Neural progenitor cell (in vitro differentiated cells): ENCODE measurements at places on chromosomes 3 and 15. TPM values are rescaled to one million over a fixed set of nuclear protein-coding genes. Genes with fewer than 3 reads are reported as not detected.
A peak's percentile ranks its signal among the peaks of the same experiment; 100 is the strongest.

DNA sequence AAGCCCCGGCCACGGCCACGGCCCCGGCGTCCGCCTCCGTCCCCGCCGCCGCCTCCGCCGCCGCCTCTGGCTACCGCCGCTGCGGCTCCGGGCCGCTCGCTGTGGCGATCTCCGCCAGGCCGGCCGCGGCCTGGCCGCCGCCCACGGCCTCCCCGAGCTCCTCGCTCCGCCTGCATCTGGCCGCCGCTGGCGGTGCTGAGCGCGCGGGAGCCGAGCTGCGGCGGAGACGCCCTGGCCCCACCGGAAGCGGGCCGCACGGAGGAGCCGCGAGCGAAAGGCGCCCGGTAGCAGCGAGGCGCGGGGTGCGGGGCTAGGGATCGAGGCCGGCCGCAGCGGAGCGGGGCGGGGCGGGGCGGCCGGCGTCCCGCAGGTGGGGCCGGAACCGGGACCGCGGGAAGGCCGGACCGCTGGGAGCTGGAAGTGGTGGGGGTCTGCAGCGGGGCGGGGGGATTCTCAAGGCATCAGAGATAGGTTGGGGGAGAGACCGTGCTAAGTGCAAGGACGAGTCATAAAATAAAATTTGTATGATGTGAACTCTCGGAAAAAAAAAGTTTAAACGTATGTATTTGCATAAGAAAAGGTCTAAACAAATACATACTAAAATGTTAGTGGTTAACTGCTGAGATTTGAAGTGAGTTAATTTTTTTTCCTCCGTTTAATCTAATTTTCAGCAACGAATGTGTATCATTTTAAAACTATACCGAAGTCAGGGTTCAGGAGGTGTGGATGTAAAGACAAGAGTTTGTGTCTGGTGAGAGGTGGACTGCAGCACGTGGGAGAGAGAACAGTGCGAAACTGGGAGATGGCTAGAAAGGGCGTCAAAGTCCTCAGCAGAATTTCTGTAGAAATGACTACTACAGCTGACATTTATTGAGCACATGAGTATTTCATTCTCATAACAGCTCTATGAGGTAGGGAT lies at the start of gene AVEN:
Gene AVEN (minus strand): TSS at position 334 of the 919 bp plus-strand sequence. CDS start 158 bp downstream, at position 176.
- peaks cover 15% of the 10 kb centered on the region for H3K27me3 ChIP-seq
- peak; percentile 84 for DNase-seq
- peak within 1 kb of the TSS; percentile 95 for H3K27ac ChIP-seq
- H3K4me3 ChIP-seq, result peak within 1 kb of the TSS; percentile 83
- no peaks in the 10 kb centered on the region for H3K36me3 ChIP-seq
- peaks cover 9% of the 10 kb centered on the region for H3K4me1 ChIP-seq

DNA sequence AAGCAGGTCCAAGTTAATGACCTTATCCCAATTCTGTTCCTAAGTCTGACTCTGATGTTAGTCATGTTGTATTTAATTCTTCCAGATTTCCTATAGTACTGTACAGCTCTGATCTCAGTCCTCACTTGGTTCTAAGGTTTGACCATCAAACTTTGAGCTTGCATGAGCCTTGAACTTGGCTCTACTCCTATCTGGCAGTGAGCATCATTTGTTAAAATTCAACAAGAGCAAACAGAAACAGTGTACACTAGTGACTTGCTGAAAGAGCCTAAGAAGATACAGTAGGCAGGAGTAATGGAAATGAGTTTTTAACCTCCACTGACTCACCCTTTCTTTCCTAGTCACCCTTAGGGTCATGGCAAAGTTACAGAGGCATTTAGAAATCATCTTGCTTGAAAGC lies 451.1 kb upstream of the TPRG1 start:
- DNase-seq, result no peak
- no peaks in the 10 kb centered on the region for H3K4me1 ChIP-seq
- no peak overlapping the region for H3K4me3 ChIP-seq
- H3K36me3 ChIP-seq, result no peaks in the 10 kb centered on the region
- H3K27ac ChIP-seq, result no peak overlapping the region

ASB14 gene
- not detected in 2 replicates for total RNA-seq

DNA sequence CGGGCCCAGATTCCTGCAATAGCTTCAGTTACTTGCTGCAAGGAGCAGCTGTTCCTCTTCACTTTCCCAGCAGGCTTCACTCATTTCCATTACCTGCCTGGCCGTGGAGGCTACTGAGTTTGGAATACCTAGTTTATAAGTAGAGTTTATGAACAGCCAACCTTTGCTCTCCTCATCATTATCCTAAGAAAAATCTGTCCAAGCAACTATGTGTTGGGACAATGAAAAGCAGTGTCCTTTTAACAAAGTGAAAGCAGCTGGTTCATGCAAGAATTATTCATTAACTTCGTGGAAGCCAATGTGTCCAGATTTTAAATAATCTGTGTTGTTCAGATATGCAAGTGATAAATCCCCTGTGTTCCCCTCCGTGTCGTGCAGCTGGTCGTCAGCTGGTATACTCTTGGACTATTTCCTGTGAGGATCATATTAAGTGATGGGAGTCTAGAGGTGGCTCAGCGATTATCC lies 39.3 kb upstream of the SSR3 start:
- no peak overlapping the region for H3K4me3 ChIP-seq
- peaks cover 16% of the 10 kb centered on the region for H3K4me1 ChIP-seq
- no peak for DNase-seq
- no peaks in the 10 kb centered on the region for H3K36me3 ChIP-seq

DNA sequence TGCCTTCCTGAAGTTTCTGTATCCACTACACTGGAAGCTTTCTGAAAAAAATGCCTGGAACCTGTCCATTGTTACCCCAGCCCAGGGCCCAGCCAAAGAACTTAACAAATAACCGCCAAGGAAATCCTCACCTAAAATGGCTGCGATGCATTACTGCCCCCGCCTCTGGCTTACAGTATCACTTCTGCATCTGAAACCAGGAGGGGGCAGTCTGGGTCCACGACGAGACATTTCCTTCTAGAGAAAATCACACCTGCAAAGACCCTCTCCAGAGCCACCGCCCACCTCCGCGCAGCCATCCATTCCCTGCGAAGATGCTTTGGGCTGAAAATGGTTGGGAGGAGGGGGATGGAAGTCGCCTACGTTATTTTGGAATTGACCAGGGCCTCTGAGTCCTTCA lies 22.4 kb upstream of the CELF6 start:
- H3K27ac ChIP-seq, result no peak overlapping the region
- no peaks in the 10 kb centered on the region for H3K36me3 ChIP-seq
- no peaks in the 10 kb centered on the region for H3K4me1 ChIP-seq

DNA sequence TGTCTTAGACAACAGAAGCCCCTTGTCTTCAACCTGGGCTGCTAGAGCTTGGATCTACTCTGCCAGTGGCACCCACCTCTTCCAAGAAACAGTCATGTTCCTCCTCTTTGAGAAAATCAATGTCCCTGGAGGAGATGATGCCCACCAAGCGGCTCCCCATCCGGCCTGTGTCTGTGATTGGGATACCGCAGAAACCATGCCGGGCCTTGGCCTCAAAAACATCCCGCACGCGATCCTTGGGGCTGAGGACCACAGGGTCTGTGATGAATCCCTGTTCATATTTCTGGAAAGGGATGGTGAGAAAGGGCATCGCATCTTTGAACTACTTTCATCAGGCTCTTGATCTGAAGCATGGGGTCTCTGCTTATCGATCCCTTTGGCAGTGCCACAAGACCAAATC lies 1.6 kb downstream of the IMPDH2 start:
- no peak for DNase-seq
- H3K4me1 ChIP-seq, result peaks cover 18% of the 10 kb centered on the region
- no peak overlapping the region for H3K27ac ChIP-seq
- H3K36me3 ChIP-seq, result no peaks in the 10 kb centered on the region
- H3K27me3 ChIP-seq, result no peaks in the 10 kb centered on the region
- H3K4me3 ChIP-seq, result no peak overlapping the region

PLD1 gene
- total RNA-seq, result 0.19 and 0.21 TPM in 2 replicates
